ENCODE measurements at places on chromosomes 12 and 14.

GRCh38 chr14:88364710-88365413 lies 20.6 kb upstream of the SPATA7 start:
- DNase-seq = no peak

DNA sequence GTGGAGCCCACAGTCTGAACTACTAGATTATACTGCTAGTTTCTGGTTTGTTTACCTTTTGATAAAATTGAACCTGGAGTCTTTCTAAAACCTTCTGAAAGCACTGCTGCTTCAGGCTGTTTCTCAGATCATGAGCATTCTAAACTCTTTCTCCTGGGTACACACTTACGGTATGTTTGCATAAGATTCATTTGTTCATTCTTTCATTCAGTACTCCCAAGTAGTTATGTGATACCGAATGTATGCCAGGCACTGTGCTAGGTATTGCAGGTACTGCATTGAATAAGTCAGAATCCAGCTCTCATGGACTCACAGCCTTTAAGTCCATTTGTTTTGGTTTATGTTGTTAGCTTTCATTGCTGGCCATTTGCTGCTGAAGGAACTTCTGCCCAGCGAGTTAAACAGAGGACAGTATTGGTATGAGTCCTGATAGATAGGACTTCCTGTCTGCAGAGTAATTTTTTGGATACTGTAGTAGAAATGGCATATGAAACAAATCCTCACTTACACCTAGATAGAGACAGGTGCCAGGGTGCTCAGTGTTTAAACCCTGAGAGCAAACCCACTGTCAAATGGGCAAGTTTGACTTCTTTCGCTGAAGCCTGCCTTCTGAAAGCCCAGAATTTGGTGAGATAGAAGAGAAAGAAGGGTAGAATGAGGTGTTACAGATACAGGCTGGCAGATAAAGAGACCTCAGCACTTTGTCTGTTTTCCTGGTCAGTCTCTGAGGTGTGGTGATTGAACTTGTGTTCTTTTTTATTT lies 2.1 kb downstream of the SUSD6 start:
- no peak for DNase-seq

GRCh38 chr14:93160353-93160801 lies 24.3 kb downstream of the MOAP1 start:
- DNase-seq = peak; percentile 13

- DNase-seq = no peak
These were observed 132.8 kb downstream of the RAD51B start for GRCh38 chr14:67952381-67952780.

DNA sequence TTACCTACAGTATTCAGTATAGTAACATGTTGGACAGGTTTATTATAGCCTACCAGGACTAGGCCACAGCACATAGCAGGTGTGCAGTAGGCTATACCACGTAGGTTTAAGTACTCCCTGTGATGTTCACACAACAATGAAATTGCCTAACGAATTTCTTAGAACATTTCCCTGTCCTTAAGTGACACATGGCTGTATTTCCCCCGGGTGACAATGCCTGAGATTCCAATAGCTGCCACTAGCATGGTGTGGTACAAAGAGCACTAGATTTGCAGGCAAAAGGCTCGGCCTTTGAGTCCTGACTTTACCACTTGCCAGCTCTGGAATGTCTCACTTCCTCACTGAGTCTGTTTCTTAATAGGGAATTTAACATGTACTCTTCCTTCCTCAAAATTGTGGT lies 19.7 kb downstream of the PTPN21 start:
- DNase-seq = no peak

GRCh38 chr12:14264316-14264715 lies 101.2 kb upstream of the ATF7IP start:
- no peak for DNase-seq

- no peak for DNase-seq
These were observed 296.4 kb downstream of the DPF3 start for GRCh38 chr14:72597252-72598233.

DNA sequence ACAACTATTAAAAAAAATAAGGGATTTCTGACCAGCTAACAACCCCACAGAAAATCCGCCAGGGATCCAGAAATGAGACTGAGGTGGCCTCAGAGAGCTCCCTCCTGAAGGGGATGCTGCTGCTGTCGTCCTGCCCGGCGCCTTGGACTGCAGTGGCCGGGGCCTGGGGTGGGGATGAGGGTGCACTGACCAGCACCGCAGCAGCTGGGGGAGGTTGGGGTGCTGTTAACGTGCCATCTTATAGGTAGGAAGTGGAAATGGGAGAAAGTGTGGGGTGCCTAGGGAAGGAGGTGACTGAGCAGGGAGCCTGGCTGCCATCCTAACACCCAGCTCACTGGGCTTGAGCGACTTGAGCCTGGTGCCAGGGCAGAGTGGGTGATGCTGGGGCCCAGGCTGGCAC lies 32.0 kb downstream of the DDX11 start:
- DNase-seq = no peak

- DNase-seq = no peak
These were observed 42.9 kb upstream of the VRK1 start for GRCh38 chr14:96754162-96754844.

DNA sequence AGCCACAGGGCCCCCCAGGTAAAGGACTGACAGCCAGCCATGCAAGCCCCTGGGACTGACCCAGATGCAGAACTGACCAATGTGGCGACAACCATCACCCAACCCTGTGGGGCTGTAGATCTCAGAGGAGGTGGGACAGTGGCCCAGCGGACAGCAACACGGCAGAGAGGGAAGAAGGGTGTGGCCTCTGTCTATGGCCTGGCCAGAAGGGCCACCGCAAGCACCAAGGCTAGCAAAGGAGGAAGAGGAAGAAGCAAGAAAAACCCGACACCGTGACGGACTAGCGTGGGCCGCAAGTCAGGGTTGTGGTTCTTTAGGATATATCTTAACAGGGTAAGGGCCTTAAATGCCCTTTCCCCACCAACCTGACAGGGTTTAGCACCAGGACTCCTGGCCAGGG lies 71.2 kb downstream of the ITPK1 start:
- DNase-seq = no peak

- no peak for DNase-seq
These were observed 192.2 kb upstream of the ALG10 start for GRCh38 chr12:33830070-33830469.

- no peak for DNase-seq
These were observed 141.5 kb downstream of the KIF21A start for GRCh38 chr12:39301422-39301821.

All from SW 1271 (cell line).